Progenitor cell of endocrine pancreas (in vitro differentiated cells): ENCODE measurements at places on chromosomes 6 and 20.

DNA sequence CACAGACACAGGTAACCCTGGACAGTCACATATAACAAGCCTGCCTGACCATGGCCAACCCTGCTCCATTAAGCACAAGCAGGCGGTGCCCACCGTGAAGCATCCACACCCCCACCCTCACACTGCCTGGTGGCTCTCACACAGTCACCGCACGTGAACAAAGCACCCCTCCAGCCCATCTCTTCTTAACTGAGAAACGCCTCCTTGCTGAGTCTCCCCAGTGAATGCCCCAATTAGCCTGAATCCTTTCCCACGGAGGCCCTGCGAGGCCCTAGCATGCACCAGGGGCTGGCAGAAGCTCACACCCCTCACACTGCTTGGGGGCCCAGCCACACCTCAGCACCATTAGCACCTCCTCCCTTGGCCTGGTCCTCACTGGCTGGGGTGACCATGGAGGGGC is 72.3 kb downstream of the GRM4 start:
- no peak for DNase-seq

- no peak for DNase-seq
Observed at GRCh38 chr20:41428285-41428684, 61.7 kb upstream of the EMILIN3 start.

DNA sequence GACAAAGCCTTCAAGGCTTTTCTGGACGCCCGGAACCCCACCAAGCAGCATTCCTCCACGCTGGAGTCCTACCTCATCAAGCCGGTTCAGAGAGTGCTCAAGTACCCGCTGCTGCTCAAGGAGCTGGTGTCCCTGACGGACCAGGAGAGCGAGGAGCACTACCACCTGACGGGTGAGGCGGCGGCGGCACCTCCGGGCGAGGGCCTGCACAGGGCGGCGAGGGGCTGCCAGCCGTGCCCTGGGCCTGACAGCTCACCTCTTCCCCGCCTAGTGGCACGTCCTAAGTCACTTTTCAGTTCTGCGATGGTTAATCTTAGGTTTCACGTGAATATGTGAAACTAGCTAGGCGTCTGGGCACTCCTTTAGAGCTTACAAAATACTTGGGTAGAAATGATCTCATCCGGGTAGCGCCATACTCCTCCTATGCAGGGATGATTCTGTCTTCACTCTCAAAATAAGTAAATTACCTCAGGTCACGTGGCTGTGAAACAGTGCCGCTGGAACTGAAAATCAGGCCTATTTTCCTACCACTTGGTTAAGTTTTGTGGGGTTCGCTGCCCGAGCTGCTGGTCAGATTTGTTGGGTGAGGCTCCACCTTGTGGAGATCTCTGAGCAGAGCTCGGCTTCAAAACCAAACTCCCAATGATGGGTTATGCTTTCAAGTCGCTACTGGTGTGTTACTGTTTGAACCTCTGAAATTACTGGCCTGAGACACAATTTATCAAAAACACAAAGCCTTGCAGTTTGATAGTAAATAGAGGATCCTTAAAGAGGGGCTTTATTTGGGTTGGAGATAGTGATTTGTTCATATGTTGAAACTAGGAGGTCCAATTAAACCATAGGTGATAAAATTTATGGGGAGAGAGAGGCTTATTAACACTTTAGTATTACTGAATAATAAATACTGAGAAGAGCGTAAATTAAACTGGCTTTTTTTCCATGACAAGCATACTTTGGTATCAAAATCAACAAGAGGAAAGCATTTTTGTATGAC is 15.5 kb upstream of the CLDN20 start:
- DNase-seq: no peak

- DNase-seq: no peak
Observed at GRCh38 chr20:48725555-48725991, 102.2 kb downstream of the PREX1 start.

DNA sequence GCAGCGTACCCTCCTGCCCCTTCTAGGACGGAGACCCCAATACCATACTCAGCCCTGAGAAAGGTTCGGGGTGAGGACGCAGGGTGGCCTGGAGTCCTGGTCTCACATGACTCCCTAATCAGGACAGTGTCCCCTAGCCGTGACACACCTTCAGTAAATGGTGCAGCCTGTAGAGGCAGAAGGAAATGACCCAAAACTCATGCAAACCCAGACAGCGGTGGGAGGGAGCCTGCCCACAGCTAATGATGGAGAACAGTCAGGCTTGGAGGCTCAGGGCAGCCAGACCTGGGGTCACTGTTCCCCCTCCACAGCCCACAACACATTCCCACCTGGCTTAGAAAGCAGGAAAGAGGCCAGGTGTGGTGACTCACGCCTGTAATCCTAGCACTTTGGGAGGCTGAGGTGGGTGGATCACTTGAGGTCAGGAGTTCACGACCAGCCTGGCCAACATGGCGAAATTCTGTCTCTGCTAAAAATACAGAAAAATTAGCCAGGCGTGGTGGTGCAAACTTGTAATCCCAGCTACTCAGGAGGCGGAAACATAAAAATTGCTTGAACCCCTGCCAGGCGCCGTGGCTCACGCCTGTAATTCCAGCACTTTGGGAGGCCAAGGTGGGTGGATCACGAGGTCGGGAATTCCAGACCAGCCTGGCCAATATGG is 8.8 kb upstream of the HMGA1 start:
- DNase-seq: no peak

DNA sequence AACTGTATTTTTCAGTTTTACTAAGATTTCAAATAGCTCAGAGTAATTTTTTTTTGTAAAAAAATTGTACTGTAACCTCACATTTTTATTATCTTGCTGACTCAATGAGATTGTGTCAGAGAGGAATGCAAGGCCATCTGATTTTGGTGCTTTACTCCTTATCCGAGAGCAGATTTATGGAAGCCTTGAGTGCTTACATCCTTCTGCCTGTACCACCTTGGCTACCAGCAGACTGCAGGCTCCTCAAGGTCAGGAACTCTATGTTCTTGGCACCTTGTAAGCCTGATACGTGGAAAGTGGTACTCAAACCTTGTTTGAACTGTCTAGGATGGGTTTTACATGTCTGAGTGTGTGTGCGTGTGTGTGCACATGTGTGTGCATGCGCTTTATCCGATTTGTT is 80.1 kb upstream of the MLIP start:
- DNase-seq: no peak

GRCh38 chr20:5061213-5061612 is 58.5 kb downstream of the PCNA start:
- no peak for DNase-seq

DNA sequence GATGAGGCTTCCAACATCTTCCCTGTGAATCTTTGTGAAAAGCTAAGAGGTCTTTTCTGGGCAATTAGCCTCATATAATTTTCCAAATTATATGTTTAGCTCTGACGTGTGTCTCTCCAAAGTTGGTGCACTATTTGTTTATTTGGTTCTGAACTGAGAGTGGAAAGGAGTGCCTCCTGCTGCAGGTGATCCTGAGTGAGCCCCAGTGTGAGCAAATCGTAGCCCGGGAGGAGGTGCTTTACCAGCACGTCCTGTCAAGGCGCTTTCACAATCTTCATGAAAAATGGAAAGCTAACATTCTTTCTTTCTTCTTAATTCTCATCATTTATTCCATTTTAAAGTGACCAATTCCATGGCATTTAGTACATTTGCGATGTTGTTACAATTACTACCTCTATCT is 231.9 kb downstream of the BMP2 start:
- DNase-seq: no peak

DNA sequence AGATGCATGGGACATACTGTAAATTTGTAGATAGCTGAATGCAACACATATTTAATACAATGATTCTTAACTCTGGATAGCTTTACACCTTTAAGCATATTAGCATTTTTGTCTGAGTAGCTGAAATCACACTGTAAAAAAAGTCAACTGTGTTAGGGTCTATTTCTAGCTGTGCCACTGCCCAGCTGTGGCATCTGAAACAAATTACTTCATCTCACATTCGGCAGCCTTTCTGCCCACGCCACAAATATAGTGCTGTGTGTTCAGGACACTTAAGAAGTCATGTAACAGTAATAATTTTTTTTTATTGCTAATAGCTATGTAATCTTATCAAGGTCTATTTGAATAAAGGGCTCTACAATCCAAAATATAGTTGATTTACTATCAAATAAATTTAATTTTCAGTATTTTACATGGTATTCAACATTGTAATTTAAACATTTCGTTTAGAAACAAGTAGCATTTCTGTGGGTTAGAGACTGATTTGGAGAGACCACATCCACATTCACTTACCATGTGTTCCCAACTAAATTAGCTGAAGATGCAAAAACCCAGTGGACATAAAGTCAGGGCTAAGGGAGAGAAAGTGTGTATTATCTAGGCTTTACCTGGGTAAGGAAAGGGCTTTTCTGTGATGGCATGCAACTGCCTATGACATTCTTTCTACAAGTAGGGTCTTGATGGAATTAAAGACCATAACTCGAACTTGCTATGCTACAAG is 276.7 kb downstream of the PLCB1 start:
- no peak for DNase-seq

GRCh38 chr6:4388675-4389074 is 253.3 kb upstream of the ECI2 start:
- no peak for DNase-seq

DNA sequence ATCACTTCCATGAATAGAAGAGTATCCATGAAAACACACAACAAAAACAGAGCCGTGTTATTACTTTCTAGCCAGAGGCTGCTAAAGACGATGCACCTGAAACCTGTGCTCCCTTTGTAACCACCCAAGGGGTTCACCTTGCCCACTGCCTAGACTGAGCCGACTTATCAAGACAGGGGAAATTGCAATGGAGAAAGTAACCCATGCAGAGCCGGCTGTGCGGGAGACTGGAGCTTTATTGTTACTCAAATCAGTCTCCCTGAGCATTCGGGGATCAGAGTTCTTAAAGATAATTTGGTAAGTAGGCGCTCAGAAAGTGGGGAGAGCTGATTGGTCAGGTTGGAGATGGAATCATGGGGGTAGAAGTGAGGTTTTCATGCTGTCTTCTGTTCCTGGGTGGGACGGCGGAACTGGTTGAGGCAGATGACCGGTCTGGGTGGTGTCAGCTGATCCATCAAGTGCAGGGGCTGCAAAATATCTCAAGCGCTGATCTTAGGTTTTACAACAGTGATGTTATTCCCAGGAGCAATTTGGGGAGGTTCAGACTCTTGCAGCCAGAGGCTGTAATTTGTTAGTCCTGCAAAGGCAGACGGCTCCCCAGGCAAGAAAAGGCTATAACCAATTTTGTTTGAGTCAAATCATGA is 366.6 kb downstream of the PREX1 start:
- DNase-seq: no peak
